Fibroblast of villous mesenchyme (primary cell): ENCODE measurements at places on chromosomes 7 and 10. TPM values are rescaled to one million over a fixed set of nuclear protein-coding genes. Genes with fewer than 3 reads are reported as not detected.
A peak's percentile ranks its signal among the peaks of the same experiment; 100 is the strongest.

DNA sequence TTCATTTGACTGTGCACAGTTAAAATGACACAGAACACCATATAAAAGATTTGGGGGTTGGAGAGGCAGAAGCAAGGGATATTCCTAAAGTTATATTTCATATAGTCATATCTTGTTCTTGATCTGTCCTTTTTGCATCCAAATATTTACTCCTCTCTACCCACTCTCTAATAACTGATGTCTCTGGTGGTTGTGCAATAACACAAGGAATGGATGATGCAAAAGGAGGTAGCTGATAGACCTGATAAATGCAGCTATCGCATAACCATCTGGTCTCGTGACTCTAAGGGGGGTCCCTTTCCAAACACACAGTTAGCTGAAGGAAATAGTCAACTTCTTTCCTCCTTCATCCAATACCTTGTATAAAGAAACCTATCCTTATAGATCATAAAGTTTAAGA is 123.1 kb downstream of the POLR1F start:
- DNase-seq: peak; percentile 51

GRCh38 chr7:151572136-151572535 is 52.4 kb upstream of the RHEB start:
- no peak for DNase-seq

DNA sequence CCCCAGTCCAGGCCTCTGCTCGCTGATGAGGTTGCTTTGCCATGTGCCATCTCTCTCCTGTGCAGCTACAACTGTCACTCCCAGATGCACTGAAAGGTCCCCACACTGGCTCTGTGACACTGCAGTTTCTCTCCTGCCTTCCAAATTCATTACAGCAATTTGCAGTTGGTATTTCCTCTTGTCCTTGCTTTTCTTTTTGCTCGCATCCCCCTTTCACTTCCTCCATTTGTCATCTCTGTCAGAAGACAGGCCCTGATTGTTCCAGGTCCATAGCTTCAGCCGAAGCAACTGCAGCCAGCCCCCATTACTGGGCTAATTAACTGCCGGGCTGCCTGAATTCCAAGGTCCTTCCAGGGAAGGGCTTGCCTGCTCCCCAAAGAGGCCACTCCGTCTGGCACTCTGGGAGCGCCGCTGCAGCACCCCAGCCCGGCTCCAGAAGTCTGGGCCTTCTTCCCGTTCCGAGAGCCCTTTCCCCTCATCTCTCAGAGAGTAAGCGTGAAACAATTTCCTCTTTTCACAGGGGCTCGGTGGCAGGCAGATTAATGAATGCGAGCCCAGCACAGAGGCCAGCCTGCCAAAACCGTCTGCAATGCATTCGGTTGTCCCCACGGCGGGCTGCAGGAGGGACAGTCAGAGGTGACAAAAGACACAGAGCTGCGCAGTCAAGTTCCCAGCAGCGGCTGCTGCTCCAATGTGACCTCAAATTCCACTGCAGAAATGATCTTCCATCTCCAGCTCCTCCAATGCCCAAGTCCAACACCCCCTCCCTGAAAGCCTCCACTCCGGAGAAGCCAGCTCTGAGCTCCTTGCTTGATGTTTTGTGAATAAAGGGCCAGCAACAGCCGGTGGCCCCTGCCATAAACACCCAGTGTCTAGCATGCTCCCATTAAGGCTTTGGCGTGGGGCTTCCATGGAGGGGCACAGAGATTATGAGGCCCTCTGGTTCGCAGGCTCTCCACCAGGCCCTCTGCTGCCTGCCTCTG is 279.4 kb upstream of the HABP2 start:
- DNase-seq: no peak

DNA sequence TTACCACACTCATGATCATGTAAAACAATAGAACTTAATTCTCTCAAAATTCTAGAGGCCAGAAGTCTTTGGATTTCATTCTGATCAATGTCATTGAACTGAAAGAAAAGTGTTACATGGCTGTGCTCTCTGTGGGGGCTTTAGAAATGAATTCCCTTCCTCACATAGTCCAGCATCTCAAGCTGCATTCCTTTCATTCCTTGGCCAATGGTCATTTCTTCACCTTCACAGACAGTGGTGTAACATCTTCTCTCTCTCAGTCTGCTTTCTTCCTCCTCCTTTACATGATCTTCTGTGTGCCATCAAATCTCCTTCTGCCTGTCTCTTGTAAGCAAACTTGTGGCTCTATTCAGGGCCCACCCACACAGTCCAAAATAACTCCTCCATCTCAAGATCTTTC is 735.3 kb downstream of the SUGCT start:
- no peak for DNase-seq

DNA sequence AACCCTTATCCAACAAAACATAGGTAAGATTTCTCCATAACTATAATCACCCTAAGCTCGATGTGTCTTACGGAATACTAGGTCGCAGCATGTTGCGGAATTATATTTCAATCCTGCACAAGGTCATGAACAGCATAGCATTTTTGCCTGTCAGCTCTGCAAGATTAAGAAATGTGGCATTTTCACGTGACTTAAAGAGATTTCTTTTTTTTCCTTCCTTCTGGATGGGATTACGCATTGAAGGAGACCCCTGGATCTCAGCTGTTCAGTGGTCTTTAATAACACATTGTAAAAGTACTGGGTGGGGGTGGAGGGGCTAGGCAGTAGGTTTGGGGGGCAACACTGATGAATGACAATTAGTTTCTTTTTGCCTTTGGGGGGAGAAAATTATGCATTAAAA is 106.7 kb downstream of the CUBN start:
- DNase-seq: peak; percentile 74

DNA sequence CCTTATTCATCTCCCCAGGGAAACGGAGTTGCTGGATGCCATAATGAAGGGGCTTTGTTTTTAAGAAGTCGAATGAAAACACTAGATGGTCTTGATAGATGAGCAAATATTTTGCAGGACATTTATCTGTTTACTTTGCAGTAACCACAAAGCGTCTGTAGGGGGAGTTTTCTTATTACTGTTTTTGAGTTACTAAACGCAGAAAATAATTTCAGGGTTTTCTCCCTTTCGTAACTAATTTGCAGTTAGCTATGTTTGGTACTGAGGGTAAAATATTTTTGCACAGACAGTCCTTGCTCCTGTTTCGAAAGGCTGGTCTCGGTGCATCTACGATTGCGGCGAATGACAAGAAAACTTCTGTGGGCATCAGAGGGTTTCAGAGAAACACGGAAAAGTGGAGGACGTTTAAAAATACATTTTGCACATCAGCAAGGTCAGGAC is 505.6 kb upstream of the MKI67 start:
- DNase-seq: peak; percentile 10

DNA sequence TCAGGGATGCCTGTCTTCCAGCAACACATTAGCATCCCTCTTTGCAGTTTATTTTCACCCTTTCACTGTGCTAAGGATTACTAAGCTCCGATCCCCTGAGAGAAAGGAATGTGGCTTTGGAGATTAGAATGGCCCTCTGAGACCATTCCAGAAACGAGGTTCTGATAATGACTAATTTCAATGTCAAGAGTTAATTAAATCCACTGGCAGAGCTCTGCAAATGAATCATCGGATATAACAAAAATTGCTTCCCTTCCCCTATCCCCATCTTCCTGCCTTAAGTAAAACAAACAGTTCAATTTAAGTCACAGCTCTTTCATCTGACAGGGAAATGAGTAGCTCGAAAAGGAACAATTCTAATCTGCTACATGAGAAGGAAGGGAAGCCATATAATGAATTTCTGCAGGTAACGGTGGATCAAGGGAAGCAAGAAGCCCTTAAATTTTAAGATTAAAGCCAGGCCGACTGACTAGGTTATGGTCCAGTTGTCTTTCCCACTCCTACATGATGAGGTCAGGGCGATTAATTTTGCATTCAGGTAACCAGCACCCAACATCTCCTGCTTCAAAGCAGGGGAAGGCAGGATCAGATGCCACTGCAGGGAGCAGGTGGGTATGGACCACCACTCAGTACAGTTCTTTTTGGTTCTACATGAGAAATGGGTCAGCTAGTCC is 50.5 kb downstream of the MALSU1 start:
- DNase-seq: peak; percentile 41

DNA sequence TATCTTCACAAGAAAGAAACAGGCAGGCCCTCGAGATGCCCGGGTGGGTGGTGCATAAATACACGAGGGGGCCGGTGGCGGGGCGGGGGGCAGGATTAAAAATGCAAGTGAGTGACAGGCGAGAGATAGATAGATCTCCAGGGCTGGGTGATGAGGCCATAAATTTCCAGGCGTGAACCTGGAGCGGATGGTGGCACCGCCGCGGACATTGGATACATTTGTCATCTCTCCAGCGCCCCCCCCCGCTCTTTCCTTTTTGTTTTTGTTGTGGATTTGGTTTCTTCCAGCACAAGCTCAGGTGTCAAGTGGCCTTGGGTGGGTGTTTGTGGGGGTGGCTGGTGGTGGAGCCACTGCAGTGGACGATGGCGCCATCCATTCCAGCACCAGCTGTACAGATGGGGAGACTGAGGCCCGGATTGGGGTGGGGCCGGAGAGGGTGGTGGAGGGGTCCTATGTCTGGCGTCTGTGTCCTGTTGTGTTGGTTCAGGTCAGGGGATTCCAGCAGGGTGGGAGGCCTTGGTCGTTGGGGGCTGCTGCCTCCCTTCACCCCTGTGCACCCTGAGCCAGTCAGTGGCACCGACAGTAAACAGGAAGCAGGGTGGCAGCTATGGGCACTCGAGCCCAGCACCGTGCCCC is 2.9 kb downstream of the ELFN1 start:
- no peak for DNase-seq

- DNase-seq: peak; percentile 10
Observed at GRCh38 chr7:84455788-84456187, 261.2 kb upstream of the SEMA3A start.

DNA sequence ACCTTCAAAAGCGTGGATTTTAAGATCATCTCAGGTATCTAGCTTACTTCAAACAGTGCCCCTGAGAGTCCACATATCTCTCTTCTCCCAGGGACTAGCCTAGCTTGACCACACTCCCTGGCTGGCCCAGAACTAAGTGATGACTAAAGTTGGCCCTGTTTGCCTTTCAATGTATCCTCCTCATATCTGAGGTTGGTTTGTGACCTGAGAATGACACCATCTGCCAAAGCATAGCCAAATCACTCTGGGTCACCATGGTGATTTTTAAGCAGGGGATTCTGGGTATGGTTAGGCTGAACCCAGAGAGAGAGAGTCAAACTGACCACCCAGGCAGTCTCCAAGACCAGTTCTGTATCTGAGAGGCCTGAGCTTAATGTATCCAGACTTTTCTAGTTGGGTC is 16.2 kb downstream of the CNNM1 start:
- no peak for DNase-seq

DNA sequence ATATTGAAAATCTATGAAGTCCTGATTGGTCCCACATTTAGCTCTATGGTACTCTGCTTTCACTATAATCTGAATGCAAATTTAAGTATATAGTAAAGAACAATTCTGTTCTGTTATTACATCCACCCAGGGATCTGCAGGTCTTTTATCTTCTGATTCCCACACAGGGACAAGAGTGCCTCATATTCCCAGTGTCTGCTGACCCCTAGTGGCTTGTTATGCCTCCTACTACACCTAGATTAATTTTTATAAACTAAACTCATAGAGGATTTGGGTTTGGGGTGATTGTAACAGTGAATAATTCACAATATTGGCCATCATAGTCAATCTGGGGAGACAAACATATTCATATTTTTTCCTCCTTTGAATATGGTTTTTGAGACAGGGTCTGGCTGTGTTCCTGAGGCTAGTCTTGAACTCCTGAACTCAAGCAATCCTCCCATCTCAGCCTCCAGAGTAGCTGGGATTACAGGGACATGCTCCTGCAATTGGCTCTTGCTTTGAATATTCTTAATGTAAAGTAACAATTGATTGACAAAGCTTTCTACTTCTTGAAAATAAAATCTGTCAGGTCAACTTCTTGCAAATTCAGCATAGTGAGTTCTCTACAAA is 282.1 kb downstream of the KCND2 start:
- DNase-seq: peak; percentile 66

DNA sequence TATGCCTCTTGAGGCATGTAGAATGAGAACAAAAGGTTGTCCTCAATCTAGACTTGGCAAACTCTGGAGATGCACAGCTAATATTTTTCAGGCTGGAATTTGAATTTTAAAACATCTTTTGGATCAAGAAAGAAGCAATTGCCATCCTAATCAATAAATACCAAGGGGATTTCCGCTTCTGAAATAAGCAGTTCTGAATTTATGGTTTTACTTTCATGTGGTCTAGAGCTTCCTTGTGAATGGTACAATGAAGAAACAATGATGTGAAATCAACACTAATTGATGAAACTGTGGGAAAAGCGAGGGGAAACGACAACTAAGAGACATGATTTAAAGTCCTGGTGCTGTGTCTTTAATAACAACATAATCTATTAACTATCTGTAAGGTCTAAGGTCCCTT is 1202.7 kb downstream of the SORCS3 start:
- DNase-seq: no peak

GRCh38 chr10:127100983-127101615 is 95.3 kb downstream of the INSYN2A start:
- DNase-seq: no peak

GRCh38 chr7:100568896-100569844 is 4.5 kb downstream of the SAP25 start:
- peak; percentile 54 for DNase-seq

GRCh38 chr7:157318015-157318706 is 18.6 kb upstream of the DNAJB6 start:
- no peak for DNase-seq

DNA sequence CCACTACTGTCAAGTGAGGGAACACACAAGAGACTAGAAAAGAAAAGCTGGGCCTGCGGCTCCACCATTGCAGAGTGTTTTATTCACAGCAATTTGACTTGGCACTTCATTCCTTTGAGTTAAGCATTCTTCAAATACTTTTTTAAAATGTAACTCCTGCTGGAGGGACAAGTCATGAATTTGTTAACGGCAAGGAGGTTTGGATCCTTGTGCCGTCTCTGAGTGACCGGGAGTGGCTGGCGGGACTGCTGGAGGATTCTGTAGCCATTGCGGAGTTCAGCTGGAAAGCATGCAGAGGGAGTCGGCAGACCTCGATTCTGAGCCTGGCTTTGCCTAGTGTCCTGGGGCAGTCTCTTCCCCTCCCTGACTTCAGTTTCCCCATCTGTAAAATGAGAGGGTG is 9.8 kb downstream of the HSPA12A start:
- DNase-seq: no peak

OR6B1 gene
- under 0.01 TPM in 1 of 2 replicates, not detected in the other for total RNA-seq

MRPS24 gene
- total RNA-seq: 108 and 112 TPM in 2 replicates

RTKN2 gene
- total RNA-seq: 8.7 and 15.1 TPM in 2 replicates

ENTPD1 gene
- total RNA-seq: 0.86 and 1.3 TPM in 2 replicates

MPP7 gene
- total RNA-seq: 0.32 and 0.43 TPM in 2 replicates

RGR gene
- not detected in 2 replicates for total RNA-seq

MYH16 gene
- total RNA-seq: not detected in 2 replicates
